ENCODE measurements at places on chromosomes 6 and 20.

GRCh38 chr20:36010825-36011224 is 42.4 kb downstream of the CNBD2 start:
- no peak for DNase-seq

DNA sequence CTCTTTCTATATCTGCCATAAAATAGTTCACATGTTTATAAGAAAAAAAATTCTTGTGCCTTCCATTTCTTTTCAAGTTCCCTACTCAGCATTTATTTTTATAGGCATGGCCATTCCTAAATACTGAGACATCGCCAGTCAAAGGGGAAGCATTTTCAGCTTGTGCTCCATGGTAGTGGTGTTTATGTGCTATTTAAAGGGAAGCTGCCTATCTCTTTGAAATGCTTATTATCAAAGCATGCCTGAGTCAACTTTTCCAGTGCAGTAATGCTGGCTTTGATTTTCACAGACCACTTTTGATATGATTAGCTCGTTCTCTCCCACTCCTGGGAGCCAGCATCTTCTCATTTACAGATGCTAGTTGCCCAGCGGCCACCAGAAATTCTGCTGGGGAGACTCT is 124.1 kb upstream of the RIN2 start:
- no peak for DNase-seq

DNA sequence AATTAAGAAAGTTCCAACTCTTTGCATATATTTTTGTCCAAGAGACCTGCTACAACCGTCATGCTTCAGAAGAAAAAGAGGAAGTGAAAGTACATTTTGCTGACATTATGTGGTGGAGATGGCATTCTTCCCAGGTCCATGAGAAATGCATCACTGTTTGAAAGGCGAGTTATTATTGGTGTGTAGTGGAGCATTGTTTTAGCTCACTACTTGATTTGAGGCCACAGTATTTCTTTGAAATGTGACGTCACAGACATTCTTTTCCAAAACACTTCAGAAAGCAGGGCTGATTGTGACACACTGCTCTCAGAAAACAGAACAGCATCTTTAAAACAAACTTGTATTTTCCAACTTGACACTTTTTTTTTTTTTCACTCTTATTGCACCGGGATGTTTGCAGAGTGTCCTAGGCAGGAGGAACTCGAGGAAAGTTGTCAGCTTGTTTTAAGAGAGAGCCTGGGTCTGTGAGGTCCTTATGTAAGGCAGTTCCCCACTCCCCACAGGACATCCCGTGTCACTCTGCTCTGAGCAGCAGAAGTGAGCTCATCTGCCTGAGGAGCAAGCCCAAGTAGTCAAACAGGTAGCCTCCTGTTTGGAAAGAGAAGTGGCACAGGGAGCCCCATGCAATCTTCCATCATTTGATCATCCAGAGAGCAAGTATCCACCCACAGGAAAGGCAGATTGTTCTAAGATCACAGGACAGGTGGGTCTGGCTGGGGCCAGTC is 1.1 kb downstream of the SPTLC3 start:
- DNase-seq: no peak

GRCh38 chr6:21048047-21048446 is 513.8 kb downstream of the CDKAL1 start:
- DNase-seq: no peak

DNA sequence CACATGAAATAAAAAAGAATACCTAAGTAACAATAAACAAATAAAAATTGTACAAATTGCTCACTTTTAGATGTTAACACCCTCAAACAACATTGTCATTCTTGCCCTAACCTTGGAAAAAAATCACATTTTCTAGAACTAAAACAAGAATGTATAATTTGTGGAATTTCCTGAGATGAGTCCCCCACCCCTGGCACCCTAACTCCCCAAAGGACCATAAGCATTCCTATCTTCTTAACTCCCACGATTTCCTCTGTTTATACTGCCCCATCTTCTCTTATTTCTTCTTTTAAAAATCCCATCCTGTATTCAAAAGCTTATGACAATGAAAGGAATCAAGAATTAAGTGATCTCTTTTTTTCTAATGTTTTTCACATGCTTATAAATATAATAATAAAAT is 70.9 kb downstream of the IBTK start:
- DNase-seq: no peak

DNA sequence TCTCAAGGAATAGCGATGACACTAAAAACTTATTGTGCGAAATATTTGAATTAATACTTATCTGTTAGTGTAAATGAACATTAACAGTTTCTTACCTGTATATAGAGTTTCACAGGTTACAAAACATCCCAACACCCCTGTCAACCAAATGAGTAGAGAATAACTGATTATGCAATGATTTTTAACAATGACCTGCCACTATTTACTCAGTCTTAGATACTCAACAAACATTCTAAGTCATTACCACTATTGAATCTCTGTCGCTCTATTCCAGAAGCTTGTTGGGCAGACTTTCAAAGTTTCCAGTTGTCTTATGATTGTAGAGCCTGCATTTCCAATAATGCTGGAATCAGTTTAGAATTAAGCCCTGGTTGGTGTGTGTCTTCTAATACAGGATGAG is 85.5 kb downstream of the RNF182 start:
- DNase-seq: no peak

DNA sequence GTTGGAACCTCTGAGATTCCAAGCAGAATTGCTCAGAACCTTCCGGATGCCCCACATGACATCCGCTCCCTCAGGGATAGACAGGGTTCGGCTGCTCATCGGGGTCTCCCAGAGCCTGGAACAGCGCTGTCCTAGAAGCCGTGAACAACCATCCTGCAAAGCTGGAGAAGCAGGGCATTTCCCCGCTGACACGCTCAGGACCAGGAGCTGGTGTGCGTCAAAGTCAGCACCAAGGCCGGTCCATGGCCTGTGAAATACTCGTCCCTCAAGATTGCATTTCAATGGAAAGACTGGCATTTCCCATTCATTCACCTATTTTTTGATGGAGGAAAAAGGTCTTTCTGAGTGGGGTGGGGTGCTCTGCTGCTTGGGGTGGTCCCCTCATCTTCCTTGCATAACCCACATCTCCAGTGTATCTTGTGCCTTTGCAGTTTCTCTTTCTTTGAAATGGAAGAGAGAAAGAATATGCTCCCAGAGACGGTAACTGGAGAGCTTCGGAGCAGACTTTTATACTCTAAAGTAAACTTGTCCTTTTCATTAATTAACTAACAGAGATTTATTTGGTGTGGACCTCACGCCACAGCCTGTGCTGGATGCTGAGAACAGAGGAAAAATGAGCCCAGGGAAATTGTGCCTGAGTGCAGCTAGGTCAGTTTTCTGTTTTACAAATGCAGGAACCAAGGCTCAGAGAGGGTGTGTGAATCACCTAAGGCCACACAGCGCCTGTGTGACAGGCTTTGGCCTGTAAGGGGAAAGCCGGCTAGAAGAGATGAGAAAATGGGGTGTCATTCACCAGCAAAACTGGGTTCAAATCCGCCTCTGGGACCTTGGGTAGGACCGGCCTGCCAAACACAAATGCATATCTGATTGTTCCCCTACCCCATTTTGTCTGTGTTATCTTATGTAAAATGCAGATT is 52.4 kb downstream of the RBM38 start:
- no peak for DNase-seq

GRCh38 chr20:62814060-62814708 is 2.7 kb upstream of the COL9A3 start:
- DNase-seq: no peak
